ENCODE measurements at places on chromosomes 16 and 17. TPM values are rescaled to one million over a fixed set of nuclear protein-coding genes. Genes with fewer than 3 reads are reported as not detected.

- DNase-seq, result no peak
Observed at GRCh38 chr16:84404936-84405639, 36.8 kb downstream of the ATP2C2 start.

GRCh38 chr16:89936034-89936433 lies 12.5 kb upstream of the DEF8 start:
- DNase-seq, result no peak

GRCh38 chr16:22077700-22078313 lies 14.5 kb upstream of the VWA3A start:
- DNase-seq, result peak; percentile 69

- no peak for DNase-seq
Observed at GRCh38 chr16:29710227-29711219, 31.5 kb downstream of the QPRT start.

The GDPD1 gene
- 1.2 TPM for total RNA-seq

The DHX58 gene
- total RNA-seq, result 1.4 TPM

All from SJSA1 (cell line).